ENCODE measurements at places on chromosomes 5 and 9. TPM values are rescaled to one million over a fixed set of nuclear protein-coding genes. Genes with fewer than 3 reads are reported as not detected.

Gene SURF2
- total RNA-seq: 15.2 TPM

Gene IRX4
- total RNA-seq: not detected

Gene IFNA2
- not detected for total RNA-seq

Gene SLC36A1
- 11.5 TPM for total RNA-seq

Gene MED10
- total RNA-seq: 30.3 TPM

Gene FBP1
- total RNA-seq: 527 TPM

Gene SLIT3
- total RNA-seq: 48.6 TPM

Gene DAB2IP
- total RNA-seq: 54.1 TPM

Gene GCNT4
- 1.9 TPM for total RNA-seq

Gene SPATA31E1
- total RNA-seq: not detected

Gene RFX3
- total RNA-seq: 25.4 TPM

Gene NDFIP1
- 70.5 TPM for total RNA-seq

Gene PCDHGA10
- total RNA-seq: 5.4 TPM

Gene ANKDD1B
- 4.3 TPM for total RNA-seq
